ENCODE measurements at places on chromosomes 6 and 20. TPM values are rescaled to one million over a fixed set of nuclear protein-coding genes. Genes with fewer than 3 reads are reported as not detected.

Gene NMBR
- not detected for total RNA-seq

Gene PPP1R16B
- total RNA-seq: 54.3 TPM

Gene MAPK13
- total RNA-seq: 30.4 TPM

Gene GINS1
- 1.3 TPM for total RNA-seq

Gene EYA4
- not detected for total RNA-seq

DNA sequence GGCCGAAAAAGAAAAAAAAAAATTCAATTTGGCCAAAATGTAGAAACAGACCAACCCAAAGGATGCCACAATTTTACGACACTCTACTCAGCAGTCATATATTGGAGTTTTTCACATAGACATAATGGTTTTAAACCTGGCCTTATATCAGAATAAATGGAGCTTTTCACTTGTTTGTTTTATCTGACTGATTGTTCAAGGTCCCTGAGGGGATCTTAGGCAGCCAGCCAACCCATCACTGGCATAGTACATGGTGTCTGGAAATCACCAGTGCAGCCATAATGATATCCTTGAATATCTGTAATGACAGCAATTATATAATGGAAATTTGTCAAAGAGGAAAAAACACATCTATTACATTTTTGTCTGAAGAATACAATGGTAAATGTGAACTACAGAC, 96.9 kb downstream of the PRSS35 start:
- no peak overlapping the region for H3K4me3 ChIP-seq
- no peak for DNase-seq
- no peak overlapping the region for H3K27ac ChIP-seq

GRCh38 chr6:151073701-151074100, 166.1 kb upstream of the AKAP12 start:
- no peaks in the 10 kb centered on the region for H3K4me1 ChIP-seq
- no peak for DNase-seq
- no peaks in the 10 kb centered on the region for H3K36me3 ChIP-seq
- H3K27me3 ChIP-seq: no peaks in the 10 kb centered on the region

DNA sequence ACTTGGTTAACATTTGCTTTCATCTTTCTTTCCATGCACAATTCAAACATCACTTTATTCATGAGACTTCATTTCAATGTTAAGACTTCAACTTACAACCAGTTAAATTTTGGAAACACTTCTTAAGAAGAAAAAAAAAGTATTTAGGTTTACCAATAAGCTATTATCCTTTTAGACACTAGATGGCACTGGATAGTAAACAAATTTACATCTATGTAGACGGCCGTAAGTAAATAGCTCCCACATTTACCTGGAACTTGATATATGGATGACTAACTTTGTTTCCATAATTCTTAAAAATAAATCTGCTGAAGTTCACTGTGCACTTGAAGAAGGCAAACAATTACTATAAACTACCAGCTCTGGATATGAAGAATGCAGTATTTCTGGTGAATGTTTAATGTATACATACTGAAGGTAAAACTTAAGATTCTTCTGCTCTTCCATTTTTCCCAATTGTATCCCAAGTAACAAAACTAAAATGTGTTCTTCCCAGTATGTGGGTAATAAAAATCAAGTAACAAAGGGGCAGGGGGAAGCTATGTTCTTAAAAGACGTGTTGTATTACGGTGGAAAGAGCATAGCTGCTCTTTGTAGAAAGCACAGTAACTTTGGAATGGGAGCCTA, 130.6 kb upstream of the C6orf118 start:
- no peaks in the 10 kb centered on the region for H3K4me1 ChIP-seq
- H3K27ac ChIP-seq: no peak overlapping the region
- no peak for DNase-seq
- no peak overlapping the region for H3K4me3 ChIP-seq
- H3K36me3 ChIP-seq: no peaks in the 10 kb centered on the region
